Nephron progenitor cell (in vitro differentiated cells): ENCODE measurements at places on chromosomes 1 and 21.
A peak's percentile ranks its signal among the peaks of the same experiment; 100 is the strongest.

DNA sequence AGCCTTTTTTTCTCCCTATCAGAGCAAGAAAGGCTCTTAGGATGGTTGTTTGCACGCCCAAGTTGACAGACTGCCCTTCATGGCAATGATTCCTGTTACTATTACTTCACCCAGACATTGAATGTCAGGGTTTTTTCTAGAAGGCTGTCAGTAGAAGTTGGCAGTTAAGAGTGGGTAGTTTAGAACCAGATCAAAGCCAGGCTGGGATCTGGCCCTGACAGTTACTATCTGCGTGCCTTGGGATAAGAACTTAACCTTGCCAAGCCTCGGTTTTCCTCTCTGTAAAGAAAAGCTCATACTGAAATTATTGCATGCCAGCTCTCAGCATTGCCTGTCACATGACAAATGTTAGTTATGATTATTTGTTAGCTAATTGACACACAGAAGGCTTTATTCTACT lies 58.7 kb upstream of the PPP2R5A start:
- DNase-seq, result no peak

DNA sequence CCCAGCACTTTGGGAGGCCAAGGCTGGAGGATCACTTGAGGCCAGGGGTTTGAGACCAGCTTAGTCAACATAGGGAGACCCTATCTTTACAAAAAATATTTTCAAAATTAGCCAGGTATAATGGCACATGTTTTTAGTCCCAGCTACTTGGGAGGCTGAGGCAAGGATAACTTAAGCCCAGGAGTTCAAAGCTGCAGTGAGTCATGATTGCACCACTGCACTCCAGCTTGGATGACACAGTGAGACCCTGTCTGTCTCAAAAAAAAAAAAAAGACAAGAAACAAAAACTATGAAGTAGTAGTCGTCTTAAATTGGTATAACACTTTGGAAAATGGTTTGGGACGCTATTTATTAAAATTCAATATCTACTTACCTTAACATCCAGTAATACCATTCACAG lies 7.7 kb downstream of the AIM2 start:
- DNase-seq, result no peak

- DNase-seq, result no peak
Observed at GRCh38 chr1:53733975-53734649, 4.9 kb downstream of the GLIS1 start.

GRCh38 chr1:205451202-205451601 lies 4.6 kb downstream of the BLACAT1 start:
- DNase-seq, result no peak

- DNase-seq, result no peak
Observed at GRCh38 chr1:26607186-26607585, 77.6 kb downstream of the RPS6KA1 start.

- DNase-seq, result no peak
Observed at GRCh38 chr1:156805766-156806511, 10.7 kb downstream of the SH2D2A start.

DNA sequence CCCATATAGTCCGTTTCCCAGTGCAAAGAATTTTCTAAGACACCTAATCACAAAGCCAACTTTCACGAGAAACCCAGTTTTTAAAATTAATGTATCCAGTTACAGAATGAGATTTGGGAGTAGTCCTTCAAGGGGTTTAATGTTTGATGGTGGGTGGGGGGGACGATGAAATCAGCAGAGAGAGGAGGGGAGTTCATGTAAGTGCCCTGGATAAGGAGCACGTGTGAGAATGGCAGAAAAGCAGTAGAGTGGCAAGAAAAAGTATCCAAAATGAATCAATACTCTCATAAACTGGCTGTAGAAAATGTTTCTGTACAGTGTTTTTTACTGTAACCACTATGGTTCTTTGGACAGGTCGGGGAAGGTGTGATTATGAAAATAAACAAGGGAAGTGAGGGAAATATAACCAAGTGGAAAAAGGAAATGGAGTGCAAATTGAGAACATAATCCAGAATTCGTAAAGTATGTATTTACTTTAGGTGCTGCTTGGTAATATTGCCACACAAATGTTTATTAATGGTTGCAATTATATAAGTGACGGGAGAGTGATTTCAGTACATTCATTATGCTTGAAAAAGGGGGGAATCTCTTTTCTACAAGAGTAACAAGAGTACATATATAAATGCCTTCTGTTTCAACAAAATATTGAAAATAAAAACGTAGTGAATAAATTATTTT lies 118.7 kb upstream of the RRP15 start:
- DNase-seq, result no peak

DNA sequence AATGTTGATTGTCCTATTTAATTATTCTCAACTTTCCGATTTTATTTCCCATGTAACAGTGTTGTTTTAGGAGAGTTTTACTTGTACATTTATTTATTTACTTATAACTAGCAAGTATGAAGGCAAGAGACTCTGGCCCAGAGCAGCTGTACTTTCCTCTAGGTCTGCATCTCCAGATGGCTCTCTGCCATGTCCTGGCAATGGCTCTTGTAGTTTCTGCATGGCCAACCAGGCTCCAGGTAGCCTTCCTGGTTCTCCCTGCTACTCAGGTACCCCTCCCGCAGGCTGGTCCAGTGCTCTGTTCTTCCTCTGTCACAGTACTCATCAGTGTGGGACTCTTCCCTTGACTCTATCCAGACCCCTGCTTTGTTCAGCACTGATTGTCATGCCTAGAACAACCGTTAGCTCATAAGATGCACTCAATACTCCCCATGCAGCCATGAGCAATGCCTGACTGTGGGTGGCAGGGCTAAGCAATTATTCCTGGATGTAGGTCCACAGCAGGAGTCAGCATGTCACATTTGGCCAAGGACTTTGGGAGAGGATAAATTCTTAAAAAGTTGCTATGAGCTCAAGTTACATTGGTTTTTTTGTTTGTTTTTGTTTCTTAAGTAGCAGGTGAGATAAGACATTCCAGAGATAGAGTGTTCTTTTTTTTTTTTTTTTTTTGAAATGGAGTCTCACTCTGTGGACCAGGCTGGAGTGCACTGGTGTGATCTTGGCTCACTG lies 10.9 kb upstream of the IL20 start:
- no peak for DNase-seq

DNA sequence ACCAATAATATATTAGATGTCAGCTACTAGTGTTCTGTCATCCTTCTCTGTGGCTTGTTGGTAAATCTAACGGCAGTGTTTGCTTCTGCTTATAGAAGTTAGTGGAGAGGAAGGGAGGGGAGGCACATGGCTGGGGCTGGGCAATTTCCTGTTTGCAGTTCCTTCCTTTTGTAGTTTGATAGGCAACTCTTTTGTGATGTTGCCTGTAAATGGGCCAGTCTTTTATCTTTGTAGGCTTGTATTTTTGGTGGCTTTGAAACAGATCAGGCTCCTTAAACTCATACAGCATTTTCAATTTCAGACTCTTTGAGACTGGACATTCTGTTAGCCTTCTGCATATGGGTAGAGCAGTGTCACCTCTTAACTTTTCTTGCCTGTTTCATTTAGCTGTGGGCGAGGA lies 48.1 kb downstream of the CDC14A start:
- no peak for DNase-seq

DNA sequence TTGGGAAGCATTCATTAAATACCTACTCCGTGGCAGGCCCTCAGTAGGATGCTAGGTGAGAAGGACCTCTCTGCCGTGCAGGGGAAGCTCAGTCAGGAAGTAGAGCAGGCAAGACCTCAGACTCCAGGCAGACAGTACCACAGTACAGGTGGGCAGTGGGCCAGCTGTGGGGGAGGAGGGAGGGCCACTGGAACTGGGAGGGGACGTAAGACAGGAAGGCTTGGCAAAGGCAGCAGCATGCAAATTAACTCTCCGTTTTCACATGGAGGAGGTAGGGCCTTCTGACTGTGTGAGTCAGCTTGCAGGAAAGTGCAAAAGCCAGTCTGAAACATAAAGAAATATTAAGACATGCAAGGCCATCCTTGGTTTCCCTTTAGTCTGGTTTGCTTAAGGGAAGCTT lies 157.7 kb downstream of the TRIM33 start:
- no peak for DNase-seq

- no peak for DNase-seq
Observed at GRCh38 chr1:107358619-107359327, 217.9 kb downstream of the NTNG1 start.

DNA sequence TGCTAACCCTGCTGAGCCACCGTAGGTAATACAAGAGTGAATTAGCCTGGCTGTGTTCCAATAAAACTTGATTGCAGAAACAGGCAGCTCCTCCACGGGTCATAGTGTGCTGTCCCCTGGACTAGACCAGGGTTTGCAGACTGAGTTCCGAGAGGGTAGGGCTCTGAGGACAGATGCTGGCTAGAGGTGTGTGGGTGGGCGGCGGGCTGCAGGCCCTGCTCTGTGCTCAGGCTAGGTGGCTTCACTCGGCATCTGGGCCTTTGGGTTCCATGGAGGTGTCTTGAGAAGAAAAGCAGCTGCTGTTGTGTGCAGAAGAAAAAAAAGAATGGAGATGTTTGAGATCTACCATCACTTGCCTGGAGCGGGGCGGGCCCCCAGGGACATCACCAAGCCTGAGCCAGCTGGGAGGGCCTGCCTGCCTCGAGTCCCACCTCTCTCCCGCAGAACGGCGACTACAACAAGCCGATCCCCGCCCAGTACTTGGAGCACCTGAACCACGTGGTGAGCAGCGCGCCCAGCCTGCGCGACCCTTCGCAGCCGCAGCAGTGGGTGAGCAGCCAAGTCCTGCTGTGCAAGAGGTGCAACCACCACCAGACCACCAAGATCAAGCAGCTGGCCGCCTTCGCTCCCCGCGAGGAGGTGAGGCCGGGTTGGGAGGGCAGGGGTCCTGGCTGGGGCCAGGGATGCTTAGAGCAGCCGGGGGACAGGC lies 7.9 kb downstream of the TMEM201 start:
- no peak for DNase-seq

- DNase-seq, result peak; percentile 56
Observed at GRCh38 chr1:55034476-55035133, 4.7 kb upstream of the PCSK9 start.

- no peak for DNase-seq
Observed at GRCh38 chr1:34129630-34130029, 35.4 kb downstream of the CSMD2 start.

GRCh38 chr21:36478941-36479340 lies 981 bp downstream of the CLDN14 start:
- DNase-seq, result peak; percentile 23

DNA sequence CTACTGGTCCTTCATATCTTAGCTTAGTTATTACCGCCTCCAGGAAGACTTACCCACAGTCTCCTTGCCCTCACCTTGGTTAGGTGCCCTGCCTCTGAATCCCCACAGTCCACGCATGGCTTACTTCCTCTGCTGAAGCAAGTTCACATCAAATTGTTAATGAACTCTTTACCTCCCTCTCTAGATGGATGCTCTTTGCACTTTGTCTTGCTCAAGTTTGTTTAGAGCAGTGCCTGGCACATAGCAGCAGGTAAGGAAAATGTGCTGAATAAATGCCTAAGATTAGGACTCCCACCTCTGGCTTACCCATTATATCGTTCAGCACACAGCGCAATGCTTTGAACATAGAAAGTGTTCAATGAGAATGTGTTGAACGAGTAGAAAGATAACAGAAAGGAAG lies 90.5 kb downstream of the BEND5 start:
- no peak for DNase-seq

DNA sequence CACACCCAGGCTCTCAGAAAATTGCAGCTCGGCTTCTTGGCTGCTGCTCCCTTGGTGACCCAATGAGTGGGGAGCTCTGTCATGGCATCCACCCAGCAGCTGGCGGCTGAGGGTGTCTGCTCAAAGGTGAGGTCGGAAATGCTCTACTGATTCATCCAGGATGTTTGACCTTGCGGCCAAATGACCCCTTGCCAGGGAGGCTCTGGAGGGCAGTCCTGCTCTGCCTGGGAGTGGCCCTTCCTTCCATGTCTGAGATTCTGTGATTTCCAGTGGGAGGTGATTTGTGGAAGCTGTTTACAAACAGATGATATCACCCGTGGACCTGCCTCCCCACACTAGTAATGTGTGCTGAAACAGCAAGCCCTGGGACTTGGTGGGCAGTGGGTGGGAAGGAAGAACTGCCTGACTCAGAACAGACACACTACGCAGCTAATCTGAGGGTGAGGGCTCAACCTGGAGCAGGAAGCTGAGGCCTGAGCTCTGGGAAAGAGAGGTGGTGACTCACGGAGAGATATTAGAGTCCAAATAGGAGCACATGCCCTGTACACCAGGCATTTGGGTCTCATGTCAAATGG lies 3.0 kb downstream of the CRCT1 start:
- no peak for DNase-seq

DNA sequence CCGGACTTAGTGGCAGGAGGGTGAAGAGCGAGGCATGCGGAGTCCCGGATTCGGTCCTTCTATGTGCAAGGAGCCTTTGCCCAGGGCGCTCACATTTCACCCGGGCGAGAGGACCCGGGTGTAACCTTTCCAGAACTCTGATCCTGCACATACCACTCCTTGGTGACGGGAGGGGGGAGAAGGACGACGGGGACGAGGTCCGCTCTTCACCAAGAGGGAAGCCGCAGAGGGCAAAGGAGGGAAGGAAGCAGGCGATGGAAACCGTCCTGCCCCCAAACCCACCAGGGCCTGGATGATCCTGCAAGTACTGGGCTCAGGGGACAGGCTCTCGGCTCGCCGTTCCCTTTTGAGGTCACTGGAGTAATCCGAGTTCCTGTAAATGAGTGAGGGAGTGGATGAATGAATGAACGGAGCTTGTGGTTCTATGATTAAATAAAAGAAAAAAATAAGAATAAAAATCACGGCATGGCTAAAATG lies 993 bp downstream of the SYPL2 start:
- DNase-seq, result peak; percentile 39

DNA sequence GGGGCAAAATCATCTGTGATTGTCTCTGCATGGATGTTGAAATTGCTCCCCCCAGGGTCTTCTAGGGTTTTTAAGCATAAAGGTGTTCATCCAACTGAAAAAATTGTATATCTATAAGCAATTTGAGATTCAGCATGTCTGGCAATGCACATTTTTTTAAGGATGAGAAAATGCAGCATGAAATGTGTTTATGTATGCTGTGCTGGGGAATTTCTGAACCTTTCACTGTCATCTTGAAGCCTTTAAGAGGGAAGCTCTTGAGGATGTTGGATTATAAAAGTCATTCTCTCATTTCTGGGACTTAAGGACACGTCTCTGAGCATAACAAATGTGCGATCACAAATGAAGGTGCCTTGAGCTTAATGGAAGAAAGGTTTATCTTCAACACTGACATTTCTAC lies 9.4 kb downstream of the OVAAL start:
- DNase-seq, result no peak

DNA sequence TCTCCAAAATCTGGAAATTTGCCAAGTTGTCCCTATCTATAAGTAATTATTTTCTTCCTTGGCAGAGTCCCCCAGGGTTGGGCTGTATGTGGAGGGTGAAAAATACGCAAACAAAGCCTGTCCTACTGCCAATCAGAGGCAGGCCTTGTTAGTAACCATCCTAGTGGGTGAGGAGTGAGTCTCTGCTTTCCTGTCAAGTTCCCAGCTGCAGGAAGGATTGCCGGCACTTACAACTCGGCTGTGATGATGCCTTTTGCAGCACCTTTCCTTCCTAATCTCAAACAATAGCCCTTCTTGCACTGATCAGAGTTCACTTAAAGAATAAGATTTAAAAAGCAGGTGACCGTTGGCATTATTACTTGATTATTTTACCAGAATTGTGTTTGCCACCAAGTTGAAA lies 31.3 kb upstream of the FGGY start:
- DNase-seq, result no peak

GRCh38 chr21:45877821-45878469 lies 103.6 kb upstream of the COL6A1 start:
- no peak for DNase-seq
